Activated T-cell treated with anti-CD3 and anti-CD28 coated beads, Interleukin-2, amount 50 U/mL, for 4 hours (primary cell): ENCODE measurements at places on chromosomes 2 and 18.
A peak's percentile ranks its signal among the peaks of the same experiment; 100 is the strongest.

DNA sequence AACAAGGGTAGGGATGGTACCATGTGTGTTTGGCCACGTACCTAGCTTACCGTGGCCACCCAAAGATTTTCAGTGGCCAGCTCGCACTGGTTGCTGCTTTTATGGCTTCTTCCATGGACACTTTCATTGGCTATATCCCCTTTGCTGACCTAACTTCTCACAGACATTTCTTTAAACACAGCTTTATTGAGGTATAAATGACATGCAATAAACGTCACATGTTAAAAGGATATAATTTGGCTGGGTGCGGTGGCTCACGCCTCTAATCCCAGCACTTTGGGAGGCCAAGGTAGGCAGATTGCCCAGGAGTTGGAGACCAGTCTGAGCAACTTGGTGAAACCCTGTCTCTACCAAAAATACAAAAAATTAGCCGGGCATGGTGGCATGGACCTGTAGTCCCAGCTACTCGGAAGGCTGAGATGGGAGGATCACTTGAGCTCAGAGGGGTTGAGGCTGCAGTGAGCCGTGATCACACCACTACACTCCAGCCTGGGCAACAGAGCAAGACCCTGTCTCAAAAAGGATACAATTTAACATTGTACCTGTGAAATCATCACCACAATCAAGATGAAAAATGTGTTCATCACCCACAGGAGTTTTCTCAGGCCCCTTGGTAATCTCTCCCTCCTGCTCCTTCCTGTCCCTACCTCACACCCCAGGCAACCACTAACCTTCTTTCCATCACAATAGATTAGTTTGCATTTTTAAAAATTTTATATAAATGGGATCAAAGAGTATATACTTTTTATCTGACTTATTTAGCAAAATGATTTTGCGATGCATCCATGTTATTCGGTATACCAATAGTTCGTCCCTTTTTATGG lies 127.8 kb upstream of the PPP1CB start:
- DNase-seq, result no peak

GRCh38 chr2:12787891-12788801 lies 71.4 kb downstream of the TRIB2 start:
- no peak for DNase-seq

- DNase-seq, result no peak
These were observed 11.6 kb upstream of the OLA1 start for GRCh38 chr2:174259981-174260380.

DNA sequence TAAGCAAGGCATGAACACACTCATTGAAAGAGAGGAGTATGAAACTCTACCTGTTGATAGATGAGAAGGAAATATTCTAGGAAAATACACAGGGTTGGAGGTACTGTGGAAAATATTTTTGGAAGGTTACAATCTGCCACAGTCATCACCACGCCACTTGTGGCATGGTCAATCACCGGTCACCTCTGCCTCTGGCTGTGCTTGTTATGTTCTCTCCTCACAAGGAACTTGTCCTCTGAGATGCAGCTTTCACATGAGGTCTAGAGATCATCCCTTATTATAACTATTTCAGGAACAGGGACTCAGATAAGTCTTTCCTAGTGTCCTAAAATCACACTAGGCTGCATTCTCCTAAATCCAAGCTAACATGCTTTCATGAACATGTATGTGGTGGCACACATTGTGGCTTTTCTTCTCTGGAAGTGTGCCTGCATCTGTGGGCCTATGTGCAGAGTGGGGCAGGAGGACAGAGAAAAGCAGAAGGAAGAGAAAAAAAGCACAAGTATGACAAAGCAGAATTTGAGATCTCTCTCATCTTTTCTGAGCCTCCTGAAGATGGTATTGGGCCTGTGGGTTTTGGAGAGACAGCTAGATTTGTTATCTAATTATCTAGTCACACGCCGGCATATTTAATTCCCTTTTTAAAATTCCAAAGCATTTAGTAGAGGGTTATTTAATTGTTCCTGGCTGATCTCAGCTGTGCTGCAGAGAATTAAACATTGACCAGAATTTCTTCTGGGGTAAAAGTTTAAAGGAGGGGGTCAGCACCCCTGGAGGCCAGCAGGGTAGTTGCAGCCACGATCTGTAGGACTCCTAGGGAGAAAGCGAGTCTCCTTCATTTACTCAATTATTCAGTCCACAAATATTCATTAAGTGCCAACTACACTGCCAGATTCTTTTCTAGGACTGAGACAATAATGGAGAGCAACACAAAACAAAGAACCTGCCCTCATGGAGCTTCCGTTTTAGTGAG lies 294.6 kb downstream of the RDH14 start:
- no peak for DNase-seq

DNA sequence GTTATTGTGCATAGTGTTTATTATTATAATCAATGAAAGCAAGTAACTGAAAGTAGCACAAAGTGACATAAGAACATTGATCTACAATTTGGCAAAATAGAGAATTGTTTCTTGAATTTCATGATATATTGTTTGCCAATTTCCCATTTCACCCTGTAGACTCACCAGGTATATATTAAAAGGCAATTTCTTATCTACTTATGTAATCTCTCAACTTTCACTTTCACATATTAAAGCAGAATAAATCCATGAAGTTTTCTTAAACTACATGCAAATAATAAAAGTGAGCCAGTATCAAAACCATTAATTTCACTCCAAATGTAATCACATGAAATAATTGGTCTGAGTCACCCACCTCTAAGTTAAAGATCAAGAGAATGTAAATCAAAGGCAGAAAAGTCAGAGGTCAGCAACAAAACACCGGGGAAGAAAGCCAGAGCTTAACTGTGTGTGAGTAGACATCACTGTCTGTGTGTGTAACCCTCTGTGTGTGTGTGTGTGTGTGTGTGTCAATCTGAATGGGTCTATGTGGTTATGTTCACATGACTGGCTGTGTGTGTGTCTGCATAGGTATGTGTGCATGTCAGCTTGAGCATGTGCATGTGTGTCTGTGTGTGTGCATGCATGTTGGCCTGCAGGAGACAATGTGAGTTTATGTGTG lies 44.1 kb downstream of the ZNF385B start:
- no peak for DNase-seq

DNA sequence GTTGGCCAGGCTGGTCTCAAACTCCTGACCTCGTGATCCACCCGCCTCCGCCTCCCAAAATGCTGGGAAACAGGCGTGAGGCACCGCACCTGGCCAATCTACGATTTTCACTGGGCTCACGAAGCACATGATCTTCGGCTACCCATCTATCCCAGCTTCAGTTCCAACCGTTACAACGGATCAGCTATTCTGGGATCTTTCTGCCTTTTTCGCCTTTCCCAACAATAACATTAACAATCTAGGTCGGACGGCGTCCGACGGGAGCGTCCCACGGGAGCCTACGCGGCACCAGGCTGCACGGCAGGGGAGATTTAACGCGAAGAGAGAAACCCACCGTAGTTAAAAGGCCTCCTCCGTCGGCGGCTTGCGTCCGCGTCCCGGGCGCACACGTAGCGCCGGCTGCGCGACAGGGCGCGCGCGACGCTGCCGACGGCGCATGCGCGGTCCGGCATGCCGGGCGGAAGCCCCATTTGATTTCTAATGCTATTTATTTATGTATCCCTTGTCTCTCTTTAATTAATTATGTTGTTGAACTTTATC lies at the start of gene MSL3B:
MSL3B (minus strand) TSS at position 394 of the 540 bp plus-strand sequence.
- peak; percentile 52 for DNase-seq

GRCh38 chr2:136809998-136810397 lies 44.7 kb downstream of the THSD7B start:
- no peak for DNase-seq

GRCh38 chr2:230492107-230492506 lies 76.1 kb downstream of the SP100 start:
- DNase-seq, result no peak

DNA sequence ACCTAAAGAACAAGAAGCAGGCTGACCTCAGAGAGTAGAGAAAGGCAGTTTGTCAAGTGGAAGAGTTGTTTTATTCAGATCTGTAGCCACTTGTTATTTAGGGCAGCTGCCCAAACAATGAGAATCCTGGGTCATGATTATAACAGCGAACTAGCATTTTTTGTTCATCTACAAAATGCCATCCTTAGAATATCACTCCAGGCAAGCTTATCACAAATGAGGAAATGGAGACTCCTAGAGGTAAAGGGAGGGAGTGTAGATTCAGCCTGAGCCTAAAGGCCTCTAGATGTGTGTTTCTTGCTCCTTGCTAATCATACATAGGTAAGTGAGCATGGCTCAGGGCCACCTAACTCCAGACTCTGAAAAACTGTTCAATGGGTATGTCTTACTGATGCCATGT lies 126.1 kb downstream of the HNMT start:
- no peak for DNase-seq
